HCEC 1CT (cell line): ENCODE measurements at places on chromosomes 13 and 19.

DNA sequence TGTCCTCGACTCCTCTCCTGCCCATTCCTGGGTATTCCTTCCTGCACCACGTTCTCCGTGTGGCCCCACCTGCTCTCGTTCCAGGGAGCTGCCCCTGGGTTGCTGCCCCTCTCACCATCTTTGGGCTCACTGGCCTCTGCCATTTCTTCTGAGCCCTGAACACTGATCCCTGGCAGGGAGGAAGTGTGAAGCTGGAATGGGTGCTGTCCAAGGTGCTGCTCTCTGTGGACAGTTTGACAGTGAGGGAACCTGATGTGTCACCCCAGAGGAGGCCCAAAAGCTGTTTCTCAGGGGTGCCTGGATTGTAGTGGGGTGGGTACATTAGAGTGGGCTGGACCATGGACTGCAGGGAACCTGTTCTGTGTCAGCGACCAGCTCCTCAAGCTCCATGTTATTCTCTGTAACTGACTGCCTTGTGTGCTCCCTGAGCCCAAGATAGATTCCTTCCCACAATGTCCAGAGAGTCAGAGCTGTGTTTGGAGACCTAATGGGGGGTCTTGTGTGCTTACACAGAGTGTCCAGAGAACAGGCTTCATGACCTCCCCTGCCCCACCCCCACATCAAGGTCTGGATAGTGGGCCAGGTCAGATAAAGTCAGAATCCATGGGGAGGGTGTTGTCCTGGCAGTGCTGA, 7.2 kb upstream of the CEACAM8 start:
- peak; percentile 26 for DNase-seq

- no peak for DNase-seq
These were observed 63.0 kb upstream of the TPM4 start for GRCh38 chr19:16013181-16013850.

DNA sequence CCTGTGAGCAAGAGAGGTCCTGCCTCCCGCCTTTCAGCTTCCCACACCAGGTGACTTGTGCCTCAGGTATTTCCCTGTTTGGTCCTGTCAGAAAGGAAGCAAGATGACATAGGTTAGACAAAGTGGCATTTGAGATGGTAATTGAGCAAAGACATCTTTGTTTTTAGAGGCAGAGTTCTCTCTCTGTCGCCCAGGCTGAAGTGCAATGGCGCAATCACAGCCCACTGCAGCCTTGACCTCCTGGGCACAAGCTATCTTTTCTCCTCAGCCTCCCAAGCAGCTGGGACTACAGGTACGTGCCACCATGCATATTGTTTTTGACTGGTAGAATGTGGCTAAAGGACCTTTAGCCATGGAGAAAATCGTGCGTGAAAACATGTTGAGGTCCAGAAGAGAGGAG, 339.1 kb downstream of the FGF9 start:
- no peak for DNase-seq

GRCh38 chr19:38841787-38842438, 7.9 kb downstream of the HNRNPL start:
- no peak for DNase-seq
